ENCODE measurements at places on chromosomes 16 and 17.

DNA sequence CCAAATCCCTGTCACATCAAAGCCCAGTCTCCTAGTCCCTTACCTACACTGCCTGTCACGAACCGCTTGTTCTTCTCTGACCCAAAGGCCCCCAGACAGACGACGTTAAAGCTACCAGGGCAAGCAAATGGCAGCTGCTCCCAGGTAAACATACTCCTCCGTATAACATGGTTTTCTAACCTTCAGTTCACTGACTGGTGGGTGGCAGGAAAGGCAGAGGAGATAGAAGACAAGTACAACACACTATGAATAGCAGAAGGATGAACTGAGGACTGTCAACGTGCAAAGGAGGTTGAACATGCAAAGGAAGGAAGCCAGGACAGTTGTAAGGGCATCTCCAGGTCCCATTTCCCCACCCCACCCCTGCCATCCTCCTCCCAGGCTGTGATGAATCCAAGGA is 449.8 kb downstream of the SHISA9 start:
- no peak for DNase-seq

DNA sequence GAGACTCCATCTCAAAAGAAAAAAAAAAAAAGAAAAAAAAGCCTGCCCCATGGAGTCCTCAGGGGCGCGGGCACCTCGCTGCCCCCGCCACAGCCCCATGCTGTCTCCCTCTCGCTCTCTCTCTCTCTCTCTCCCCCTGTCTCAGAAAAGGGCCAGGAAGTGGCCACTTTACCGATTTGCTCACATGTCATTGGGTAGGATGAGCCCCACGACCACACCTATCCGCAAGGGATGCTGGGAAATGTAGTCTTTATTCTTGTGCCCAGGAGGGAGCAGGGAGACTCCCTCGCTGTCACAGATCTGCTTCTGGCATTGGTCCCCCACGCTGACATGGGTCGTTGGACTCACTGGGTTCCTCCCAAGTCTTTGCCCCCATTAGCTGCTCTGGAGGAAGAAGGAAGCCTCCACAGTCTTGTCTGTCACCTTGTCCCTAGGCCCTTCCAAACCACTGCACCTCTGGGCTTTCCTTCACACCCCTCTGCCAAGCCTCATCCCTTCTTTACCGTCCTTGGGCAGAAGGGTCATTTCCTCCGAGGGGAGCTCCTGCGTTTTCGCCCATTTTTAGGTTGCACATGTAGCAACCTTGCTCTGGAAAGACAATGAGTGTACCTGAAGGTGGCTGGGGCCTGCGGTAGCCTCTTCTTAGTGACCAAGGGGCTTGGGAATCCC is 6.9 kb upstream of the GJD3 start:
- DNase-seq, result no peak

DNA sequence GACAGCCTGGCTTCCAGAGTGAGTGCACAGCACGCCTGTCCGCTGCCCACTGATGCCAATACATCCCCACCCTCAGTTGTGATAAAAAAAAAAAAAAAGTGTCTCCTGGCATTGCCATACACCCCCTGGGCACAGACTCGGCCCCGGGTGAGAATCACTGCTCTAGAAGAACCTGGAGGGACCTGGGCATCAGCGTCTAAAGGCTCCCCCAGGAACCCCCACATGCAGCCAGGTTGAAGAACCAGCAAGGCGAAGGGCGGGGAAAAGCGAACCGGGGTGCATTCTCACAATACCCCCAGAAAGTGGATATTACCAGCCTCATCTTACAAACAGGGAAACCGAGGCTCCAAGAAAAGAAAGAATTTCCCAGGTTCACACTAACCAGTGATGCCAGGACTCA is 27.7 kb downstream of the TBC1D16 start:
- DNase-seq, result no peak

DNA sequence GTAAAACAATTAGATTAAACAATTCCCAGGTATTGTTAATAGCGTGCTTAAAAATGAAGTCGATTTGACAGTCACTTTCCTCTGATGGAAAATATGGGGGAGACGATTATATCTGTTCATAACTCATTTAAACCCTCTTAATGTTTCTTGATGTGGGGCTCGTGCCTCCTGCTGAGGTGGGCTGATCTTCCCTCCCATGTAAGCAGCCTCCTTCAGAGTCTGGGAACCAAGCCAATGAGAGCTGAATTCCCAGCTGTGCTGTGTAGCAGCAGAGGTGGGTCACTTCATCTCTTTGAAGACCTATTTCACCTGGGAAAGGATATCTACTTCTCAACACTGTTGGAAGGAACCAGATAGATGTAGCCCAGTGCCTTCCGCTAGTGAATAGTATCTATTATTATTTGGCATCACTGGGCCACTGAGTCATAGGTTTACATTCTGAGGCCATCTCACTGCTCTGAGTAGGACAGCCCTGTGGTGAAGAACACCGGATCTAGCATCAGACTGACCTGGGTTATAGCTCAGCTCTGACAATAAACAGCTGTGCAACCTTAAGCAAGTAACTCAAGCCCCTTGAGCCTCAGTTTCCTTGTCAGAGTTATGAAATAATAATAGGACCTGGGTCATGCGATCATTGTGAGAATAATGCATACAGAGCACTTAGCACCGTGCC is 85.3 kb upstream of the C16orf82 start:
- no peak for DNase-seq

DNA sequence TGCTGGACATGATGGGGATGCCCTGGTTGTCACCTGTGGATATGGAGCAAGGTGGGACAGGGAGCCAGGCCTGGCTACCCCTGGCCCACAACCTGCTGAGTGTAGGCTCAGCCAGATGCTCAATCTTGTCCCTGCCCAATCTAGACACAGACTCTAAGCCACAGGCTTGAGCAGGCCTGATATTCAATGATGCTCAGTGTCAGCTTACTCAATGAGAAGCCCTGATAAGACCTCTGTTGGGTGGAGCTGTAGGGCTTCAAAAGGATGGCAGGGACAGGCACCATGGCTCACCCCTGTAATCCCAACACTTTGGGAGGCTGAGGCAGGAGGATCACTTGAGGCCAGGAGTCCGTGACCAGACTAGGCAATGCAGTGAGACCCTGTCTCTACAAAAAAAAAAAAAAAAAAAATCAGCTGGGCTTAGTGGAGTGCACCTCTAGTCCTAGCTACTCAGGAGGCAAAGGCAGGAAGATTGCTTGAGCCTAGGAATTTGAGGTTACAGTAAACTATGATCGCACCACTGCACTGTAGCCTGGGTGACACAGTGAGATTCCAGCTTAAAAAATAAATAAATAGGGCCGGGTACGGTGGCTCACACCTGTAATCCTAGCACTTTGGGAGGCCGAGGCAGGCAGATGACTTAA is 3.4 kb downstream of the LCAT start:
- no peak for DNase-seq

DNA sequence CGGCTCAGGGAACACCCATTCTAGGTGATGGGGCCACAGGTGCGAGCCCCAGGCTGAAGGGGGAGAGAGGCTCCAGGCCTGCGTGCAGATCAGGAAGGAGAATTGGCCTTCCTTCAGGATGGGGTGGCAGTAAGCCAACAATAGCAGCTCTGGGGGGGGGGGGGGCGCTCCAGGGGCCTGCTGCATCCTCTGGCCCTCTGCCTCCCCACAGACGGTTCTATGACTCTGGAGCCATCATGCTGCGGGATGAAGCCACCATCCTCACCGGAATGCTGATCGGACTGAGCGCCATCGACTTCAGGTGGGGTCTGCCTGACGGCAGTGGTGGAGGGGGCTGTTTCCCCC is 6.1 kb downstream of the RUNDC3A start:
- DNase-seq, result no peak

DNA sequence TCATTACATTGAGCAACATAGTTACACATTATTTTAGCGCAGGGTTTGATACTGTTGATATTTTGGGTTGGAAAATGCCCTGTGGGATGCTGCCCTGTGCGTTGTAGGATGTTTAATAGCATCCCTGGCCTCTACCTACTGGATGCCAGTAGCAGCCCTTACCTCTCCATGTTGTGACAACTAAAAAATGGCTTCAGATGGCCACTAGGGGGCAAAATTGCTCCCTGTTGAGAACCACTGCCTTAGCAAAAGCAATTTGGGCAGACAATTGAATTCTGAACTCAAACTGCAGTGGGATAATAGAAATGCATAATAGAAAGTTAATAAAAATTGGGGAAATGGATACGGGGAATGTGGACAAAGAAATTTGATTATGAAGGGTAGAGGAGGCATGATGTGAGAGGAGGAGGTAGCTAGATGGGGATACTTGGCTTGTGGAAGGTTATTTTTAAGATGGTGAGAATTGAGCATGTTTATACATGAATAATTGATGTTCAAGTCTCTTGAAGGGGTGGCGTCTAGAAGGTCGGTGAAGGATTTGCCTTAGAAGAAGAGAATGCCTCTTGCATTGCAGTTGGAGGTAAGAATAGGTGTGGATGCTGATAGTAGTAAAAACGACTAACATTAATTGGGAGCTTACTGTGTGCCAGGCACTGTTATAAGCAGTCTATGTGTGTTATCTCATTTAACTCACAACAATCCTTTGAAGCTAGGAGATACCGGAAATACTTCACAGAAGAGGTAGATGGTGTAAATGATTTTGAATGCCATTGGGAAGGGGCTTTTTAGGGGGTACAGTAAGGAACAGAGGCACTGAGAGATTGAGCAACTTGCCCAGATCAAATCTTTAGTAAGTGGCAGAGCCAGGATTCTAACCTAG is 19.0 kb downstream of the HEATR9 start:
- peak; percentile 17 for DNase-seq

DNA sequence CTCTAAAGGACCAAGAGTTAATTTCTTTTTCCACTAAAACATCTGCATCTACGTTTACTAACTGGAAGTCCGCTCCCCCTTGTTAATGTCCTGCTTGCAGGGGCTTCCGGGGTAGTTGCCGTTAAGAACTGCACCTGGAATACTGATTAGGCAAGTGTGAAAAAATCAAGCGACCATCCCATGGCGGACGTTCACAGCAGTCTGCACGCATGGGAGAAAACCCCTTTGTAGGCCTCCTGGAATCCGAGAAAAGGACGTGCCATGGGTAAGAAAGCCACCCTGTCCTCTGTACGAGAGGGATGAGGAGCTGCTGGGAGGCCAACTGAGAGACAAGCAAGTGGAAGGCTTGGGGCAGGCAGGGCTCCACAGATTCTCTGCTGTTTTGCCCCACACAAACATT is 14.9 kb downstream of the SNN start:
- no peak for DNase-seq

- DNase-seq, result no peak
Observed at GRCh38 chr17:70388326-70388725, 219.0 kb downstream of the KCNJ2 start.

Data from CD4-positive, alpha-beta T cell (primary cell).